ENCODE measurements at places on chromosomes 2 and 18.

GRCh38 chr2:195513119-195513518 lies 143.9 kb upstream of the SLC39A10 start:
- DNase-seq: no peak

DNA sequence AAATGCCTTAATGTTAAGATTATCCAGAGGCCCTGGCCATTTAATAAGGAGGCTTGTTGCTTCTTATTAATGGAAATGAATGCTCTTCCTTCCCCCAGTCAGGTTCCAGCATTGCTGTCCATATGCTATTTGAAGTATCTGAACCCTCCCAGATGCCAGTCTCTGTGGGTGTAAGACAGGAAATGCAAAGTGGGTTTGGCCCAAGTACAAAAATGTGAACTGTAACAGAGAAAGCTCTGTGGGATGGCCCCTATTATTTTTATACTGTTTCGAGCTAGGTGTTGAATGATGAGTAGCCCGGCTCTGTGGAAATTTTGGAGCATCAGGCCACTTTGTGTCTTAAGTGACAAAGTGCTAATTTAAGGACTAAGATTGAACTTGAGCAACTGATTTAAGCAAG lies 141.0 kb downstream of the UXS1 start:
- no peak for DNase-seq

DNA sequence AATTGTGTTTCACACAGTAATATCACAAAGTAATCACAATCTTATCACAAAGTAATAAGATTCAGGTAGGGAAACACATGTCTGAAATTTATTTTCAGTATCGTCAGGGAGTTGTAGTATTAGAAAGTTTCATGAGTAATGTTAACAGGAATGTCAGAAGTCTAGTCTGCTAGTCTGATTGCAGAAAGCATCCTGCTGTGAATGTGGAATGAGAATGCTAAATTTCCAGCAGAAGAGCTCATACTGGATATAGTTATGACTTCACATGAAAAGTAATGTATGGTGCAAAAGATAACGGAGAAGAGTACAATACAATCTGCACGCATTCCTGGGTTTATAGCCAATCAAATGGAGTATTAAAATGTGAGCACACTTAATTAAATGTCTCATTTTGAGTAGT lies 494.7 kb upstream of the SETBP1 start:
- no peak for DNase-seq

- DNase-seq: no peak
Measured at GRCh38 chr2:10007435-10007834, 35.9 kb upstream of the KLF11 start.

- DNase-seq: no peak
Measured at GRCh38 chr2:144553379-144553778, 33.5 kb upstream of the ZEB2 start.

DNA sequence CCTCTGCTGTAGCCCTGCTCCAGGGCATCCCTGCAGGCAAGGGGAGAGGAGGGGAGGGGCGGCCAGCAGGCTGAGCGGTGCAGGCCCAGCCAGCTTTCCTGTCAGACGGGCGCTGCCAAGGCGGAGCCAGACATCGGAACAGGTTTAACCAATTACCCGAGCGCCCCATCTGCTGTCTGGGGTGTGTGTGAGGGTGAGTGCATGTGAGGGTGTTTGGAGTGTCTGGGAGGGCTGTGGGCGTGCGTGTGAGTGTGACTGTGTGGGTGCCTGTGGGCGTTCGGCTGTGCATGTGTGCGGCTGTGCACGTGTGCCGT lies 20.0 kb downstream of the EMX1 start:
- no peak for DNase-seq

- no peak for DNase-seq
Measured at GRCh38 chr2:206920951-206921350, 18.4 kb upstream of the CPO start.

GRCh38 chr2:161004379-161004778 lies 155.8 kb upstream of the TANK start:
- DNase-seq: no peak

DNA sequence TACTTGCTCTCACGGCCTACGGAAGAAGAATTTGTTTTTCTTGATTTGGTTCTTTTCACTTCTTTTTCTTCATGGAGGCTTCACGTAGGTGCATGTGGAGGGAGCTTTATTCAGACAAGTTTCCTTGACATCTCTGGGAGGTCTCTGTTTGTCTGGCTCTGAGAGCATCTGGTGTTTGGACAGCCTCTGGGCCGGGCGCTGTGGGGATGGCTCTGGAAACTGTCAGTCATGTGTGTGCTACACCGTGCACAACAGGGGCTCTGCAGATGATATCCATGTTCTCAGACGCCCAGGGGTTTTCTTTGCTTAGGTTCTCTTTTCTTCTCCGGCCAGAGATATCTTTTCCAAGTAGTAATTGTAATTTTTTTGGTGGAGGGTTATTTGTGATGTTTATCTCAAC lies 130.7 kb downstream of the SH3RF3 start:
- no peak for DNase-seq

DNA sequence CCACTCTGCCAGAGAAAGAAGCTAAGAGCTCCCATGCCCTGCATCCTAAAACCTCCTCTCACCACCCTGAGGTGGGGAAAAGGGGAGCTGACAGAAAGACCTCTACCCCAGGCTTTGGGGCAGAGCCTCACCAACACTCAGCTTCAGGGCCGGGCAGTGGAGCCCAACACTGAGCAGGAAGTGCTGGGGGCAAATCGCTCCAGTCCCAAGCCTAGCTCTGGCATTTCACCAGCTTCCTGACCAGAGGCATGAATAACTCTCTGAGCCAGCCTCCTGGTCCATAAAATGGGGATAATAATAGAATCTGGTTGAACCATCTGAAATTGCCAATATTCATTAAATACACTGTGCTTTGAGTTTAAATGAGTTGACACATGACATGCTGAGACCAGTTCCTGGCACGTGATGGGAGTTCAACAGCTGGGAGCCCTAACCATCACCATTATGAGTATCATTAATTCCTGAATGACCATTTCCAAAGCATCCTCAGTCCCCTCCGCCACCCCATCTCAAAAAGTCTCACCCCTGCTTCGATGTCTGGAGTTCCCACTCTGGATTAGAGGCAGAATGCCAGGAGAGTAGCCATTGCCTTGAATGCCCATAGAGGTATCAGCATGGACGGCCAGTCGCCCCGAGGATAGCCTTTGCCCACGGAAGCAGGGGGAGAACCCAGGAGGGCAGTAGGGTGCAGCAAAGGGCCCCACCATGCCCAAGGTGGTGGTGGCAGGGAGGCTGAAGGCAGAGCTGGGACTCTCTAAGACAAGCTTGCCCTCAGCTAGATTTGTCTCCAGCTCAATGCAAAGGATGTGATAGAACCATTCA lies 153.4 kb downstream of the TNS1 start:
- DNase-seq: no peak

- no peak for DNase-seq
Measured at GRCh38 chr2:46032996-46033395, 264.2 kb upstream of the EPAS1 start.

GRCh38 chr2:207066166-207066565 lies 99.6 kb downstream of the KLF7 start:
- DNase-seq: no peak

GRCh38 chr2:191933307-191934105 lies 86.6 kb upstream of the CAVIN2 start:
- DNase-seq: no peak
